ENCODE measurements at places on chromosomes 2 and 18. TPM values are rescaled to one million over a fixed set of nuclear protein-coding genes. Genes with fewer than 3 reads are reported as not detected.

SULT1C4 gene
- total RNA-seq = 0.19 TPM

HOXD9 gene
- total RNA-seq = not detected

HS1BP3 gene
- 23.9 TPM for total RNA-seq

TLX2 gene
- total RNA-seq = 0.06 TPM

IL36A gene
- not detected for total RNA-seq

GPR45 gene
- not detected for total RNA-seq

LINC00305 gene
- not detected for total RNA-seq

CD28 gene
- total RNA-seq = under 0.01 TPM

CRYBA2 gene
- not detected for total RNA-seq

SLC9A4 gene
- under 0.01 TPM for total RNA-seq

DAPL1 gene
- total RNA-seq = not detected

ANKRD30BL gene
- not detected for total RNA-seq

NT5DC4 gene
- not detected for total RNA-seq

Measured in aortic smooth muscle cell (primary cell).